Neural progenitor cell (in vitro differentiated cells): ENCODE measurements at places on chromosomes 6 and 20. TPM values are rescaled to one million over a fixed set of nuclear protein-coding genes. Genes with fewer than 3 reads are reported as not detected.

DNA sequence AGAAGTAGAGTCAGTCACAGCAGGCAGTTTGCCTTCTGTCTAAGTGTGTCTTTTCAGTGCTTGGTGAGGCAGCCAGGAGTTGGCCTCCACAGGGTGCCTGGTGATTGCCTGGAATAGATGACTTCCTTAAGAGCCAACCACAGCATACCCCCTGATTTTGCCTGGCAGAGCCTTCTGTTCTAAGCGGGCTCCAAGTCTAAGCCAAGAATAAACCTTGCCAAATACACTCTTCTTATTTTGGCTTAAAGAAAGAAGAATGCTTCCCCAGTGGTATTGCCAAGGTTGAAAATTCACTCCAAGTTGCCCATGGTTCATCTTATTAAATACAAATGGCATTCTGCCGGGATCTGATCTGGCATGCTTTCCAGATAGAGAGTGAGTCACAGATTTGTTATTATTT lies 1424.8 kb upstream of the EYS start:
- peak; percentile 16 for DNase-seq

DNA sequence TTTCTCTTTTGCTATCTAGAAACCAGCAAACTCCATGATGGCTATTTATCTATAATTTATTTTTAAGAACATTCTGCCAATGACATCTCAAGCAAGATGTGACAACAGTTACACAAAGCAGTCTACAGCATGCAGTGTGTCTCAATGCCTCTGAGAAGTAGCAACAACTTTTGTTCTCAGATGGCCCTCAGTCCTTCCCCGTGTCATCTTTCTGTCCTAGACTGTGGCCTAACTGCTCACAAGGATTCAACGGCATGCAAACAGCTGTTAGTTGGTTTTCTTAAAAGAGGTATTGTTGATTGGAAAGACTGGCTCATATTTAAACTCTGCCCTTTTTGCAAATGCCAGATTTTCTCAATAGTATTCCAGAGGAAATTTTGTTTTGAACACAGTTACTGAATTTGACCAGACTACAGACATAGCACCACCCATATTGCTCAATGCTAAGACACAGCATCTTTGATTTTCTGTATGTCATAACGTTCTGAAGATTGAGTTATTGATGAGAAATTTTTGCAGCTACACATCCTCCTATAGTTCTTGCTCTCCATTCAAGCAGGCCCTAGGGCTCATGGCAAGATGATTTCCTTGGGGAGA lies 26.1 kb upstream of the F13A1 start:
- no peak for DNase-seq

DNA sequence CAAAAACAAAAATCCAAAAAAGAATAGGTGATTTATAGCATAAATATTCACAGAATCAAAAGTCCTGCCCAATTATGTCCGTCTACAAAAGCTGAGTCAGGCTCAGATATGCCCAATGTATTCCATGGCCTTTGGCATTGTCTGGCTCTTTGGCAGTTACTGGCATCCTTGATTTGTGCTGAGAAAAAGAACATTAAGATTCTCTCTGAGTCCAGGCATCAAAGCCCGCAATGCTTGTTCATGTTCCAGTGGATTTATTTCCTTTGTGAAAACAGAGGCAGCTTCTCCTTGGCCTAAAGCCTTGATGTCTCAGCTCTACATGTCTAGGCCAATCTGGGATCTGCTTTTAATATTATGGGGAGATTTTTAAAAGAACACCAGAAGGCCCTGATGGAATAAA lies 76.1 kb upstream of the SLC4A11 start:
- no peak for DNase-seq

DNA sequence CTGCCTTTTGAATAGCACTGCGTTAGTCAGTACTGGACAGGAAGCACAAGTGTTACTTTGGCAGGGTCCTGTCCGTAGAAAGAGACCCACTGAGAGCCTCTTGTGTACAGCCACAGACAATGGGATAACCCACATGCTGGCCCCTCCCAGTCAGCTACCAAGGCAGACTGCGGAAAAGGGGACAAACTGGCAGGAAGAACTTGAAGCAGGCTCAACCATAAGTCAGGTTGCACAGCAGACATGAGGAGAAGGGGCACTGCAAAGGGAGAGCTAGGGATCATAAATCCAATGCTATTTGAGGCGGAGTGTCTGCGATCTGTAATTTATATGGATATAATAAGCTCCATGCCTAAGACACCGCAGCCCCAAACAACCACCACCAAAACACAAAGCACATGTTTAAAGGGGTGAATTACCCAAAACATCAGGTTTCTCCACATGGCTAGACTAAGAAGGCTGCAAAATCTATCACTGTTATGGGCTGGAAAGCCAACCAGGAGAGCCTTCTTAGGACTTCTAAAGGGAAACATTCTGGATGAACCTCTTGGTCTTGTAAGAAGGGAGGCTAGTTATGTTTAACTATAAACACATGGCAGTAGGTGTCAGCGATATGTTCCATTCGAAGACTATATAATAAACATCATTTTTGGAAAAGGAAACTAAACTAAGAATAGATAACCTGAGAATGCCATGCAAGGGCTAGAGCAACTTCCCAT lies 141.7 kb downstream of the BACH2 start:
- DNase-seq: peak; percentile 16

Gene FAM217B
- total RNA-seq: 4.5 and 5.8 TPM in 2 replicates

Gene TCP11
- total RNA-seq: 0.25 TPM in 1 of 2 replicates, not detected in the other

DNA sequence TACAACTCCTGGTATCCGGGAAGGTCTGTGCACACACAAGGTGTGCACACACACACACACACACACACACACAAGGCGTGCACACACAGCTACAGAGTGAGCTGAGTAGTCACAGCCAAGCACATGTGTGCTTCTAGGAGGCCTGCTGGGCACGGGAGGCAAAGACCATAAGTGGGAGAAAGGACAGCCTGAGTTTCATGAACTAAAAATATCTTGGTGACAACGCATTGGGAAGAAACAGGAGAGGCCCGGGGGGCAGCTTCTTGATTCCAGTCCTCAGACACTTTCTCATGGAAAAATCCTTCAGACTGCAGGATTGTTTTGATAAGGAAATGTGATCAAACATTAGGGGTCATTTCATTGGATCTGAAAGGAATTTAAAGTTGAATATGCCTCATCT lies 2.6 kb downstream of the TRAF3IP2 start:
- DNase-seq: no peak

DNA sequence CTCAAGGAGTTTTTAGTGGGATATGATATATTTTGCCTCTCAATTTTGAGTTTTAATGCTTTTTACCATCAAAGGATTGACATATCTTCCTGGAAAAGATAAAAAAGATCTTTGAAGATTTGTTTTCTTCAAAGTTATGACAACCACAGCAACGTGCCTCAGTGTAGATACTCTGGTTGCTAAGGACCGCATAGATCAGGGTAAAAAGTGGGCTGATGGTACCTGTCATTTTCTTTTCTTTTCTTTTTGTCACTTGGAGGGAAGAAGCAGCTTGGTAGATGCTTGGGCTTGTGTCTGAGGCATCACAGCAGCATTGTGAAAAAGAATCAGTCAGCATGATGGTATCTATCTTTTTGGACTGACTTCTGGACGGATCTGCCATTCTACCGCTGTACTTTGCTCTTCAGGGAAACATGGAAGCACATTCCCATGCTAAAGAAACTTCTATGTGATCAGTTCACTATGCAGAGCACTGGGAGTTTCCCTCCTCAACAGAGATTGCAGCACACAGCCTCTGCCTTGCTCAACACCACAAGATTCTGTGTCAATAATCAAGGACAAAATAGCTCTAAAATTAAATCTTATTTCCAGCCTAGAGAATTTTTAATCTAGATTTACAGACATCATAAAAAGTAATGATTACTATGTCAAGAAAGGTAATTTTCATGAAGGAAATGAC lies 54.8 kb upstream of the SGK1 start:
- no peak for DNase-seq

Gene DCBLD1
- total RNA-seq: 6.4 and 7.5 TPM in 2 replicates

Gene PRDM1
- 0.37 and 0.43 TPM in 2 replicates for total RNA-seq

GRCh38 chr20:62706857-62707256 lies 1.8 kb upstream of the NTSR1 start:
- DNase-seq: no peak

Gene BMP6
- 0.37 and 0.41 TPM in 2 replicates for total RNA-seq

DNA sequence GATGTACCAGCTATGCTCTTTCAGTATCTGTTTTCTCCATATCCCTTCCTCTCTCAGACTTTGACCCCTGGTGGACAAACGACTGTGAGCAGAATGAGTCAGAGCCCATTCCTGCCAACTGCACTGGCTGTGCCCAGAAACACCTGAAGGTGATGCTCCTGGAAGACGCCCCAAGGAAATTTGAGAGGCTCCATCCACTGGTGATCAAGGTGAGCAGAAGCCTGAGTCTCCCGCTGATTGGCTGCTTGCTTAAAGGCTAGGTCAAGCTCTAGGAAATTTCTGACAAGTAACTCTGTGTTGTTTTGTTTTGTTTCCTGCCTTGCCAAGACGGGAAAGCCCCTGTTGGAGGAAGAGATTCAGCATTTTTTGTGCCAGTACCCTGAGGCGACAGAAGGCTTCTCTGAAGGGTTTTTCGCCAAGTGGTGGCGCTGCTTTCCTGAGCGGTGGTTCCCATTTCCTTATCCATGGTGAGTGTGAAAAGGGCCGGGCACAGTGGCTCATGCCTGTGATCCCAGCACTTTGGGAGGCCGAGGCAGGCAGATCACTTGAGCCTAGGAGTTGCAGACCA lies 28.6 kb downstream of the C6orf89 start:
- DNase-seq: peak; percentile 61

- DNase-seq: peak; percentile 67
Measured at GRCh38 chr6:33967966-33968724, 164.3 kb upstream of the MLN start.

Gene ANKRD66
- not detected in 2 replicates for total RNA-seq

Gene MEP1A
- total RNA-seq: not detected in 2 replicates

DNA sequence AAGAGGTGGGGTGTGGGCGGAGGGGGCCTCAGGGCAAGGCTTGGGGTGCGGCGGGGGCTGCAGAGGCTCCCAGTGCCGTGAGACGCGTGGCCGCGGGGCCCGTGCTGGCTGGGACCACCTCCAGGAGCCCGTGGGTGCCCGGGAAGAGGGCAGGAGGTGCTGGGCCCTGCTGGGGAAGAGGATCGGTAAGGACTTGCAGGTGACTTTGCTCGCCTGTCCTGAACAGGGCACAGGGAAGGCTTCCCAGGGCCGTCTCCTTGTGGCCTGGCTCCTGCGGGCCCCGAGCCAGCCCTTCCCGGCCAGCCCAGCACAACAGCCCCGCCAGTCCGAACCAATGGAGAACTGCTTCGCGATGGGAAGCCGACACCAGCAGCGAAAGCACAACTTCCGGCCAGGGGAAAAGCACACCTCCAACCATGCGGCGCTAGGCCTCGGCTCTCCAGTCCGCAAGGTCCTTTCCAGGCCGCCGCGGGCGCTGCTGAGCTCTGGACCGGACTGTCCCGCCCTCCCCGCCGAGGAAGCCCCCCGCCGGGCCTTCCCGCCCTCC lies 32.3 kb downstream of the IRF4 start:
- DNase-seq: no peak

GRCh38 chr20:17968366-17969277 lies at the start of the genes MGME1 and SNX5:
MGME1 (plus strand) TSS chr20:17969018; CDS start chr20:17969860, 842 bp downstream.
SNX5 (minus strand) TSS chr20:17968794; CDS start chr20:17968425, 369 bp downstream.
- peak; percentile 99 for DNase-seq

DNA sequence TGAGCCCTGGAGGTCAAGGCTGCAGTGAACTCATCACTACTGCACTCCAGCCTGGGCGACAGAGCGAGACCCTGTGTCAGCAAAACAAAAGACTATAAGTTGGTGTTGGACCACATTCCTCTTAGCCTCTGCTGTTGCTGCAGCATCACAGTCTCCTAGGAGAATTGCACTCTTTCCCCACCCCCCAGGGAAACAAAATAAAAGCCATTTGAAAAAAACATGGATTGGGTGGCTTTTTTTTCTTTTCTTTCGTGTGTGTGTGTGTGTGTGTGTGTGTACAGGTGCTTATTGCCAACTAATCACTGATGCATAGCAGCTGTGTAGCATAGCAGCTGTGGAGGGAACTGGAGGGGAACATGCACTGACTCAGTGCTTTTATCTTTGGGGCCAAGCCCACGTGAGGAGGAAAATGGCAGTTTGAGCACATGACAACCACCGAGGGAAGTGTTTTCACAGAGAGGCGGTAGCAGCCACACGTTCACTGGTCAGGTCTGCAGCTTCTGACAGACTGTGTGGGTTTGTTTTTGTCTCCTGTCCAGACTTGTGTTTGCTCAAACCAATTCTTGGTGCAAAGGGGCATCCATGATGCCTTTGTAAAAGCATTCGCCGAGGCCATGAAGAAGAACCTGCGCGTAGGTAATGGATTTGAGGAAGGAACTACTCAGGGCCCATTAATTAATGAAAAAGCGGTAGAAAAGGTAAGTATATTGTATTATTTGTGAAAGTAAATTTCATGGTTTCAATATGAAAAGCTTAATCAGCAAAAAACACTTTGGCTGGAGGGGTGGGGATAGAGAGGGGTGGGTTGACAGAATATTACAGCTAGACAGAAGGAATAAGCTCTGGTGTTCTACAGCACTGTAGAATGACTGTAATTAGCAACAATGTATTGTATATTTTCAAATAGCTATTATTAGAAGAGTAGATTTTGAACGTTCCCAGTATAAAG lies 27.7 kb downstream of the ALDH5A1 start:
- DNase-seq: no peak

DNA sequence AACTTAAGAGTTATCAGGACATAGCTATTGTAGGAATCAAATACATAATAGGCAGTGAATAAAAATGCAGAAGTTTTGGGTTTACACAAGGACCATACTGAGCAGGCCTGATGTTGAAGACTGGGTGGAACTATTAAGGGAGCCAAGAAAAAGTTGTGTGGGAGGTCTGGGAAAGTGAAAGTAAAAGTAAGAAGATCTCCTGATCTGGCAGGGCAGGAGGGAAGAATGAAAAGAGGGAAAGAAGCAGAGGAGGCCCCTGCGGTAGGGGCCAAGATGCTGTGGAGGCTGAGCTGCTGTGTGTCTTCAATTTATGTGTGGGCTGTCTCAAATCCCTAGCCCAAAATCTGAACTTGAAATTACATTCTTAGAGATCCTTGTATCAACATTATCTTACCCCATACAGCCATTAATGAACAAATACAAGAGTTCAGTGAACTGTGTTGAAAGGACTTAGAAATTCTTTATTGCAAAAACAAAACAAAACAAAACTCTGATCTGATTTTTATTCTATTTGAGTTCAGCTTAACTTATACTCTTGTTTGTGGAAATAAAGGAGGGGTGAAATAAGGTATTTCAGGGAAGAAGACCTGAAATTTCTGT lies 1183.8 kb downstream of the HACE1 start:
- no peak for DNase-seq

- no peak for DNase-seq
Measured at GRCh38 chr20:16352751-16353416, 220.4 kb downstream of the KIF16B start.

DNA sequence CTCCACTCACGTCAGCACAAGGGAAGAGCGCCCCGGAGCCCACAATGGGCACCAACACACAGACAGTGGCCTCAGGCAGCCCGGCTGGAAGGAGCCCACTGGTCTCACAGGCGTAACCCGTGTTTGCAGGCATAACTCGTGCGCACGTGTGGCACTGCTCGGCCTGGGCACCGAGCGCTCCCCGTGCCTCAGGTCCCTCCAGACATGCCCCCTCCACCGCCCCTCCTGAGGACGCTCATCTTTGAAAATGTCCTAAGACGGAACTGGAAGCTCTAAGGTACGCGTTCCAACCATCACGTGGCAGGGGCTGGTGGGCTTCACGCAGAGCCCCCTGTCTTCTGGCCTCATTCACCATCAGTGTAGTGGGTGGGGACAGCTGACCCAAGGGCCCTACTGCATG lies 44.6 kb downstream of the SSR1 start:
- no peak for DNase-seq

Gene MAP3K7
- 56.2 and 91.9 TPM in 2 replicates for total RNA-seq
